ENCODE measurements at places on chromosomes 16 and 17. TPM values are rescaled to one million over a fixed set of nuclear protein-coding genes. Genes with fewer than 3 reads are reported as not detected.

Gene CLEC19A
- total RNA-seq = not detected

Gene ANKRD40CL
- total RNA-seq = not detected

Gene CLEC18C
- total RNA-seq = 0.84 TPM

Gene SALL1
- total RNA-seq = not detected

Gene COASY
- total RNA-seq = 98.2 TPM

Gene UNC119
- total RNA-seq = 45.3 TPM

Gene CLEC10A
- total RNA-seq = not detected

Gene NFATC2IP
- total RNA-seq = 81.1 TPM

Gene RNF222
- 0.07 TPM for total RNA-seq

Gene CSF3
- not detected for total RNA-seq

Gene ABCA6
- 0.22 TPM for total RNA-seq

Gene PHLPP2
- 9.9 TPM for total RNA-seq

Gene FAM171A2
- total RNA-seq = 0.41 TPM

Gene GRN
- total RNA-seq = 57.8 TPM

Gene RSKR
- 25.1 TPM for total RNA-seq

Gene KIF19
- total RNA-seq = 0.25 TPM

Gene THUMPD1
- total RNA-seq = 53.7 TPM

Gene TMEM100
- not detected for total RNA-seq

Gene RHBDF1
- 0.53 TPM for total RNA-seq

Gene EIF4A3
- total RNA-seq = 91.8 TPM

Gene CDRT15
- total RNA-seq = not detected

Gene CCDC102A
- 14.6 TPM for total RNA-seq

Gene C16orf92
- not detected for total RNA-seq

Gene TBX6
- 4.2 TPM for total RNA-seq
